ENCODE measurements at places on chromosomes 7 and 10.

- DNase-seq = no peak
Observed at GRCh38 chr10:124916098-124916584, 25.8 kb upstream of the ZRANB1 start.

GRCh38 chr10:113240736-113241135 lies 290.7 kb downstream of the TCF7L2 start:
- DNase-seq = no peak

- DNase-seq = no peak
Observed at GRCh38 chr10:58508316-58508715, 4.4 kb upstream of the BICC1 start.

DNA sequence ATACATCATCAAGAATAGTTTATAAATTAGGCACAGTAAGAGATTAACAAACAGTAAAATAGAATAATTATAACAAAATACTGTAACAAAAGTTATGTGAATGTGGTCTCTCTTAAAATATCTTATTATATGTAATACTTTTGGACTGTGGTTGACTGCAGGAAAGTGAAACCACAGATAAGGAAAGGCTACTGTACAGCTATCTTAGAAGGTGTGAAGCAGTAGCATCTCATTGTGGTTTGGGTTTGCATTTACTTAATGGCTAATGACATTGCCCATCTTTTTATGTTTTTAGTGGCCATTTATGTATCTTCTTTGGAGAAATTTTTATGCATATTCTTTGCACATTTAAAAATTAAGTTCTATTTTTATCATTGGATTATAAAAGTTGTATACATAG lies 296.4 kb upstream of the MAGI2 start:
- DNase-seq = no peak

- DNase-seq = no peak
Observed at GRCh38 chr7:34260279-34260678, 354.9 kb downstream of the BMPER start.

DNA sequence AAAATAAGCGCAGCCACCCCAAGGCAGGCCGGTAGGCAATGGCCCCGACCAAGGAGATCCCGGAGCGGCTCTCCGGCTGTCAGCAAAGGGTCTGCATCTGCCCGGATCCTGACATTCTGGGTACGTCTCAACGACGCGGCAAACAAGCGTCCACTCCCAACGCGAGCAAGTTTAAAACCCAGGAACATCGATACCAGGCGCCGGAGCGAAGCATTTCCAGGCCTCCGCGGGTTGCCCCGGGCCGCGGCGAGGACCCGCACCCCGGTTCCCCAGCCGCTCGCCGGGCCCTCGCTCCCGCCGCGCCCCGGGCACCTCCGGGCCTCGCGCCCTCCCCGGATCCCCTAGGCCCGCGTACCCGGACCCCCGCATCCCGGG lies 453 bp downstream of the URGCP start:
- DNase-seq = peak; percentile 12

DNA sequence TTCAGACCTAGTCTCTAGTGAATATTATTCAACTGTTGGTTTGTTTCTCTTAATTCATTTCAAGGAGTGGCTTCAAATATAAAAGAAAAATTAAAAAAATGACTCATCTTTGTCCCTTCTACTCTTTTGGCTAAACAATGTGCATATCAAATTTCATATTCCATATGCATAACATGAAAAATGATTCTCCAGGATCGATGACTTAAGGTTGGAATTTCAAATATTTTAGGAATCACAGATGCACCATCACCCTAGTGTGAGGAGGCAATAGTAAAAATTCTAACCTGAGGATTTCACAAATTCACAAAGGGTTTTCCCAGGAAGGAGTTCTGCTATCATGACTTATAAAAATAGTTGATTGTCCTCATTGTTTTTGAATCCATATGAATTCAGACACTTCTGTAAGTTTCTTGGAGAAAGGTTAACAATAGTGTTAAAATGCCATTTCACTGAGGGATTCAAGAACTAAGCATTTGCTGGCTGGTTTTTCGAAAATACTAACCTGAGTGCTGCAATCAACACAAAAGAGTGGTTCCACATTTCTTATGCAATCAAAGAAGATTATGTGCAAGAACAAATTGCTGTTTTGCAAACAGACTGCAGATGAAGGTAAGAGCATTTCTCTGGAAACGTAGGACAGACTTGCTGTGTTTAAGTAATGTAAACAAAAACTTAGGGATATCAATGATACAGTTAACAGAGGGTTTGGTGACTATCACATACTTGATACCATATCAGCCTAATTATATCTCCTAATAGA lies 547.5 kb upstream of the LRRTM3 start:
- no peak for DNase-seq

GRCh38 chr10:23692736-23693135 lies 253.9 kb downstream of the OTUD1 start:
- DNase-seq = no peak

- DNase-seq = no peak
Observed at GRCh38 chr7:106839511-106839910, 25.6 kb upstream of the PIK3CG start.

Data from COR-L47 (cell line).